Activated CD8-positive, alpha-beta T cell treated with anti-CD3 and anti-CD28 coated beads, Interleukin-2, amount 10 ng/mL, durations not matched to agents 7 days and 5 days (primary cell): ENCODE measurements at places on chromosomes 1 and 21. TPM values are rescaled to one million over a fixed set of nuclear protein-coding genes. Genes with fewer than 3 reads are reported as not detected.

FAM167B gene
- total RNA-seq, result 0.90 TPM

KCNN3 gene
- total RNA-seq, result not detected

HSPA6 gene
- total RNA-seq, result 1.1 TPM

IL22RA1 gene
- total RNA-seq, result not detected

RIPPLY3 gene
- total RNA-seq, result not detected

OPTC gene
- total RNA-seq, result not detected

HUNK gene
- 0.21 TPM for total RNA-seq

OVAAL gene
- not detected for total RNA-seq

ST6GALNAC5 gene
- total RNA-seq, result not detected

SH3BGR gene
- total RNA-seq, result not detected

CNIH3 gene
- 1.5 TPM for total RNA-seq

NBPF10 gene
- 2.6 TPM for total RNA-seq

BRINP3 gene
- total RNA-seq, result not detected

DDR2 gene
- 0.08 TPM for total RNA-seq

LAPTM5 gene
- total RNA-seq, result 413 TPM

KAZN gene
- 1.7 TPM for total RNA-seq

TTC3 gene
- total RNA-seq, result 48.3 TPM

YRDC gene
- 17.1 TPM for total RNA-seq

CHD5 gene
- 0.23 TPM for total RNA-seq

CD1C gene
- total RNA-seq, result not detected

SELP gene
- 0.13 TPM for total RNA-seq

IL20 gene
- not detected for total RNA-seq

ZBTB7B gene
- total RNA-seq, result 35.5 TPM

CYP4A11 gene
- not detected for total RNA-seq

ITGB2 gene
- total RNA-seq, result 530 TPM

SERTAD4 gene
- not detected for total RNA-seq

ZMYND12 gene
- 0.79 TPM for total RNA-seq

PGBD5 gene
- not detected for total RNA-seq

ZNF669 gene
- 9.5 TPM for total RNA-seq

GABPA gene
- total RNA-seq, result 26.9 TPM

CYP4Z1 gene
- total RNA-seq, result not detected

VWA5B1 gene
- not detected for total RNA-seq

NEXN gene
- total RNA-seq, result 3.4 TPM

CELA2B gene
- total RNA-seq, result not detected

FAM177B gene
- total RNA-seq, result not detected

LENEP gene
- total RNA-seq, result 1.1 TPM

TNN gene
- total RNA-seq, result not detected

BCL10 gene
- total RNA-seq, result 27.0 TPM

OR14A16 gene
- not detected for total RNA-seq

GBP3 gene
- total RNA-seq, result 16.7 TPM

SLAMF7 gene
- total RNA-seq, result 88.5 TPM

TTC39A gene
- not detected for total RNA-seq

ECM1 gene
- total RNA-seq, result 0.78 TPM

ALDH4A1 gene
- total RNA-seq, result 4.2 TPM

F5 gene
- 1.4 TPM for total RNA-seq
